ENCODE measurements at places on chromosomes 16 and 17.

GRCh38 chr16:48531011-48531962 lies 78.7 kb downstream of the N4BP1 start:
- no peak for DNase-seq

GRCh38 chr17:57853695-57854094 lies 3.9 kb upstream of the MRPS23 start:
- DNase-seq, result no peak

GRCh38 chr17:77798031-77798430 lies 160.5 kb upstream of the TNRC6C start:
- no peak for DNase-seq

DNA sequence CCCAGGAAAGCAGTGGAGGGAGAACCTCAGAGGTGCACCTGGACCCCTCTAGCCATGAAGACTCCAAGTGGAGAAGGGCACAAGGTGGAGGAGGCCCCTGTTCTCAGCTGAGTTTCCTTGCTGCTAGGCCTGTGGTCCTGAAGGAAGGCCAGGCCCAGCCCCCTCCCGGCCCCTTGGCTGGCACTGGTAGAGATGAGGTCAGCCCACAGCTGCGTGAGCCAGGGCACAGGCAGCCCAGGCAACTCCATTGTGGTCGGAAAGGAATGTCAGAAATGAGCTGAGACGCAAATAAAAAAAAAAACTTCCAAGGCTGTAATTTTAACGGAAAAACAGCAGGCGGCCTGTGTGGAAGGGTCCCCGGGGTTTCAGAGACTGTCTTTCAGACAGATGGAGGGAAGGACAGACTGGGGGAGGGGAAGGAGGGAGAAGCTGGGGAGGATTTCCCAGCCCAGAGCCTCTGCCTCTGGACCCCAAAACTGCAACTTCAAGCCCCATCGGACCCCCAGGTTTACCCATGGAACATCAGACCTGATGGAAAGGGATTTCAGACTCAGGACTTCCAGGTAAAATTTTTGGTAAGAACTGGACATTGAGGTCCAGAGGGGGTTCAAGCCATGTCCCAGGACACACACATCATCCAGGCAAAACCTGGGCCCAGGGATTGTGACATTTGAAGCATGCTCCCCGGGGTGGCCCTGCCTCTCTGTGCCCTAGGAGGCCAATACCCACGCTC lies 25.6 kb upstream of the MRPS23 start:
- no peak for DNase-seq

- DNase-seq, result no peak
Measured at GRCh38 chr16:81758376-81758775, 20.7 kb upstream of the PLCG2 start.

DNA sequence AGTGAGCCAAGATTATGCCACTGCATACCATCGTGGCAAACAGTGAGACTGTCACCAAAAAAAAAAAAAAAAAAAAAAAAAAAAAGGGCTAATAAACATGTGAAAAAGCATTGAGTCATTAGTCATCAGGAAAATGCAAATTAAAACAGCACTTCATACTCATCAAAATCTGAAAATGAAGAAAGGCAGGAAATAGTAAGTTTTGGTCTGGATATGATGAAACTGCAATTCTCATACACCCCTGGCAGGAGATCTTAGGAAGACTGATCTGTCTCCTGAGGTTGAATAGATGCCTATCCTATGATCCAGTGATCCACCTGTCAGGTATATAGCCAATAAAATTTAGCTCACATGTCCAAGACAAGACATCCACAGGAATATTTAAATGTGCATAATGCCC lies 212.7 kb downstream of the CPPED1 start:
- no peak for DNase-seq

Measured in stimulated activated CD8-positive, alpha-beta memory T cell treated with anti-CD3 and anti-CD28 coated beads, Interleukin-4, amount 100 ng/mL, for 1 hour (primary cell).